ENCODE measurements at places on chromosomes 4 and X.

- no peak for DNase-seq
Measured at GRCh38 chr4:8108261-8108660, 50.4 kb downstream of the ABLIM2 start.

- peak; percentile 94 for DNase-seq
Measured at GRCh38 chr4:164383358-164384220, 370.3 kb upstream of the SMIM31 start.

DNA sequence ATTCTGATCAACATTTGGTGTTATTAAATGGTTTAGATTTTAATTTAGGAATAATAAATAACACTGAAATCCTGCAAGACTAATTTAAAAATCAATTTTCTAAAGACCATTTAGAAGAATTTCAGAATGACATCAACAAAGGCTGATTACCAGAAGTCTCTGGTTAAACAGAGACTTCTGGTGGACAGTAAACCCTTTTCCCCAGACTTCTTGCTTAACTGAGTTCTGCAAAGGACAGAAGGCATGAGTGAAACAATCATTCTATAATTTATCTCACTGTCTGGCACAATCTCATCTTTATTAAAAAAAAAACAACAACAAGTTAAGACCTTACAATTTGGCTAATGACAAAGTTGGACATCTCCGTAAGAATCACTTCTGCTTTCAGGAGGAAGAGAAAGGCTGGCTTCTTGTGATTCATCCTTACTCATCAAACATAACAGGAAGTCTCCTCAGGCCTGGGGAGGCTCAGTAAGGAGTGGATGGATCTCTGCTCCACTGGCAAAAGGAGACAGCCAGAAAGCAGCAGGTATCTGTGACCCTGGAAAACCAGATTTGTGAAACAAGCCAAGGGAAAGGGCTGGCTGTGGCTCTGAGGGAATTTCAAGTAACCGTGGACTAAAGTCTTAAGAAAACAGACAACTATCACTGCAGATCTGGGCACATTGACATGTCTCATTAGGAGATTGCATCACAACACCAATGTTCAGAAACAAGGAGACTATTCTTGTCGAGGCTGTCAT lies 908 bp upstream of the TLR6 start:
- no peak for DNase-seq

DNA sequence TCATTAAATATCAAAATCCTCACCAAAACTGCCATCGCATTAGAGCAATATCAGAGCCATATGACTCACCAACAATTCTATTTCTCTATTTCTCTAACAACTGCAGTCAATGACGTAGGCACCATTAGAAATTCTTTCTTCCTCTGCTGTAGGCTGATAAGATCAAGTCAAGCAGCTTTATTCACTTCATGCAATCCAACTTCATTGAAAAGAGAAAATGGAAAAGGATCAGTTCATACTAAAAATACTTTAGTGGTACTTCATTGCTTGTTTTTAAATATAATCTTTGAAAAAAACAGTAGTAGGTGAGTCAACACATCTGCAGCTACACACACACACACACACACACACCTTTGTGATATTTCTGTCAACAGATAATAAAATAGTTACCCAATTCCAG lies 345.3 kb upstream of the TENM3 start:
- no peak for DNase-seq

- peak; percentile 58 for DNase-seq
Measured at GRCh38 chrX:40083120-40083978, 14.4 kb downstream of the BCOR start.

- DNase-seq = no peak
Measured at GRCh38 chr4:11585506-11585905, 156.8 kb upstream of the HS3ST1 start.

DNA sequence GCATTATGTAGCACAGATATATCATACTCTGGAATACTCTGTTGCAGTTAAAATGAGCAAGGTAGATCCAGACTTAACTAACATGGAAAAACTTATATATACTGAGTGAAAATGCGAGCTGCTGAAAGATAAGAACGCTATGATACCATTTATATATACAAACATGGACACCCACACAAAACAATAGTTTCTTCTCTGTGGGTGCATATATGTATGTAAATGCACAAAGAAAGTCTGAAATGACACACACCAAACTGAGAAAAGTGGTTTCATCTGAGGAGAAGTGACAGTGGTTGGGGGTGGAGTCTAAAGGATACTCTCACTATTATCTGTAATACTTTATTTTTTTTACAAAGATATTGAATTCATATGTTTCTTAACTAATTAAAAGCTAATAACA lies 12.2 kb upstream of the FGF2 start:
- DNase-seq = no peak

DNA sequence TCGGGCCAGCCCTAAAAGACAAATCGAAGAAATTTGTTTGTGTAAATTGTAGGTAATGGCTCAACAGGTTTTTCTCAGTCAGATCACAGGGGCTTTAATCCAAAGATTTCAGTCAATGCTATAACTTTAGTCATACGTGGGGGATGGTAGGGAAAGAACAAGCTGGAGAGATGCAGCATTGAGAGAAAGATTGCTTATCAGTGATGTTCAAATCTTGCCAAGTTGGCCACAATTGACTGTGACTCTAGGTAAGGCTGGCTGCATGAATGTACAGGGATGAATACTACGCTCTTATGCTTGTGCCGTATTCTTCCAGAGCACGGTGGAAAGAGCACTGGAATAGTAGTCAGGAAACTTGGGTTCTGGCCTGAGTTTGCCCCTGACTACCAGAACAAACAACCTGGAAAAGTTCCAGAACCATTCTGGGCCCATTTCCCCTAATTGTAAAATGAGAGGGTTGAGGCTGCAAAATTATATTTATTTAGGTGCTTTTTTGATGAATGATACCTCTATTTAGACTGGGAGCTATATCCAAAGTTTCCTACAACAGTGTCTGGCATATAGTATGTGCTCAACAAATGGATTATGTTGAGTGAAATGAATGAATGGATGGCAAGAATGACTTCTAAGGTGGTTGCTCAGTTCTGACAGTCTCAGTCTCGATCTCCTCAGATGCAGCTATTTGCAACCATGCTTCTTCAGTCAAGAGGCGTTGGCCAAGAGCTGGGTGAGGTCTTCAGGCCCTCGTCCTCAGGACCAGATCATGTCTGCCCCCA lies 44.4 kb downstream of the TSC22D3 start:
- DNase-seq = no peak

- no peak for DNase-seq
Measured at GRCh38 chr4:75144475-75144874, 211.6 kb downstream of the PARM1 start.

- DNase-seq = peak; percentile 12
Measured at GRCh38 chrX:18757956-18758932, 50.8 kb downstream of the PPEF1 start.

- no peak for DNase-seq
Measured at GRCh38 chr4:176981074-176981473, 188.4 kb upstream of the VEGFC start.

DNA sequence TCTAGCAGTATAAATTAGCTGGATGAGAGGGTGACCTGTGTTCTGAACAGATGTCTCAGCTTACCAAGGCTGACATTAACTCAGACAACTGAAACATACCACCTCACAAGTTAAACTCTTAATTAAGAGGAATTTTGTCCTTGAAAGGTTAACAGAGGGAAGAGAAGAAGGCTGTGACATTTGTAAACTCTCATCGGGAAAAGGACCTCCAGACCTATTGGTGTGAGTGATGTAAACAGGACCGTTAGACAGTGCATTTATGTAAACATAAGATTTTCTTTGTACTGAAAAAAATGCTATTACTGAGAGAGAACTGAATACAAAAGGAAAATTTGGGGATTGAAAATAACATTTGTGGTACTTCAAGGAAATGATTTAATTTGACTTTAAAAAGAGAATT lies 308.4 kb upstream of the DIAPH2 start:
- DNase-seq = no peak

DNA sequence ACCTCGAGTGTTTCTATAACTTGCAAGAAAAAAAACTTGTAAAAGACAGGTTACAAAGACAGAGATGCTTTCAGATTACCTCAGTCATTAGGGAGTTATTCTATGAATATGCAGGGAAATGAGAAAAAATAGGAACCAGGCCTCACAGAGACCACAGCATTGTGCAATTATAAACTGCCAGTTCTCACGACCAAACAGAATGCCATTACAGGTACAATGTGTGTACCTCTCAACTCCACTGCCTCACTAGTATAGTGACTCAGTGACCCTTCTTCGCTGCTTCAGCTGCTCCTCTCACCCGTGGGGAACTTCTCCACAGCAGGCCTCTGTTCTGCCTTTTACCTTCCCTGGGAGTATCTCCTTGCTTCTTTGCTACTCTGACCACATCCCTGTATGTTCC lies 2.3 kb upstream of the HTATSF1 start:
- DNase-seq = no peak

GRCh38 chr4:628821-629635 lies 3.7 kb downstream of the PDE6B start:
- DNase-seq = no peak

- no peak for DNase-seq
Measured at GRCh38 chr4:8672486-8672885, 79.9 kb downstream of the CPZ start.

DNA sequence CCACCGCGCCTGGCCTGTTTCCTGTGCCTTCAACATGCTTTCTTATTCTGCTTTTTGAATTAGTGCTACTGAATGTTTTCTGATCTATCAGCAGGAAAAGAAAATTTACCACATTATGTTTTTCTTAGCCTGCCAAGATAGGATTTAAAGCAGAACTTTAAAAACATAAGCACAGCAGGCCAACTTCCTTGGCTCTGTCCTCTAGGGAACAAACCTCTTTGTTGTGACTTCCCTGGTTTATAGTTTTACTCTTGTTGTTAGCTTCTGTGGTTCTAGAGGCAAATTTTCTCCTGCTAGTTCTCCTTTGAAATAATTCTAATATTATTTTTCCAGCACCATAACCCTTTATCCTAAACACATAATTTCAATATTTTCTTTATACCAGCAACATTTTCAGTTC lies 605.1 kb downstream of the ADGRL3 start:
- no peak for DNase-seq

DNA sequence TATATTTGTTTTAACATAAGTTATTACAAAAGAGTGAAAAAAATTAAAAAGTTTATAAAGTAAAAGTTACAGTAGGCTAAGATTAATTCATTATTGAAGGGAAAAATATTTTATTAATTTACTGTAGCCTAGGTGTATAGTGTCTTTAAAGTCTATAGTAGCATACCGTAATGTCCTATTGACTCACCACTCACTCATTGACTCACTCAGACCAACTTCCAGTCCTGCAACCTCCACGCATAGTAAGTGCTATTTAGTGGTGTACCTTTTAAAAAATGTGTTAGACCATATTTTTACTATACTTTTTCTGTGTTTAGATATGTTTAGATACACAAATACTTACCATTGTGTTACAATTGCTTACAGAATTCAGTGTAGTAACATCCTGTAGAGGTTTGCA lies 841.1 kb downstream of the CENPC start:
- DNase-seq = no peak

GRCh38 chrX:1249101-1249887 lies 19.3 kb upstream of the CSF2RA start:
- DNase-seq = peak; percentile 69

DNA sequence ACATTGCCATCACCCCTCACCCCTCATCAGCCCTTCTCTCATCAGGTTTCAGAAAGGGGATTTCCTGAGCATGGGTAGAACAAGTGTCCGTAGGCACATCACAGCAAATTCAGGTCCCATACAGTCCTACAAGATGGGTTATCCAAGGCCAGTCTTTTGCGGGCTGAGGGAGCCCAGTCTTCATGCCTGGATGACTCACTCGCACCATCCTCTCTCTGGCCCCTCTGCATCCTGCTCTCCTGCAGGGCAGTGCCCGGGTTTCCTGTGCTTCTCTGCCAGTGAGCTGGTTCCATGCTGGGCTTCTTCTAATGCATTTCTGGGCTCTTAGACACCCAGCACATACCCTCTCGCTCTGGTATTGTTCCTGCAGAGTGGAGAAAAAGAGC lies 7.3 kb upstream of the INTS6L start:
- no peak for DNase-seq

DNA sequence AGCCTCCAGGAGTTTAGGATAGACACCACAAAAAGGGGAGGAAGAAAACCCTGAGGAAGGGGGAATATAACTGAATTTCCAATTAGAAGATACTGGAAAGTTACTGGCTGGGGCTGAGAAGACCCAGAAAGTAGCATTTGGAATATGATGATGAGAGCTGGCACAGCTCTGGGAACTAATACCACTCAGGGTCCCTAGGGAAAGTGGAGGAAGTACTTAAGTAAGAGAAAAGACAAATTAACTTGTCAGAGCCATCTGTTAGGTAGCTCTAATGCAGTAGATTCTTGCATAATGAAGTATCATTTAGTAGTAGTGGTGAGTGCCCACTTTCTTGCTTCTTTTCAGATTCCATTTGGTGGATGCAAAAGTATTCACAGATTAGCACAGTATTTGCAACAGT lies 90.8 kb upstream of the TSPAN5 start:
- DNase-seq = no peak

- no peak for DNase-seq
Measured at GRCh38 chr4:19063662-19064061, 1042.1 kb upstream of the LCORL start.

GRCh38 chr4:1041147-1041935 lies 29.9 kb downstream of the FGFRL1 start:
- DNase-seq = peak; percentile 70

DNA sequence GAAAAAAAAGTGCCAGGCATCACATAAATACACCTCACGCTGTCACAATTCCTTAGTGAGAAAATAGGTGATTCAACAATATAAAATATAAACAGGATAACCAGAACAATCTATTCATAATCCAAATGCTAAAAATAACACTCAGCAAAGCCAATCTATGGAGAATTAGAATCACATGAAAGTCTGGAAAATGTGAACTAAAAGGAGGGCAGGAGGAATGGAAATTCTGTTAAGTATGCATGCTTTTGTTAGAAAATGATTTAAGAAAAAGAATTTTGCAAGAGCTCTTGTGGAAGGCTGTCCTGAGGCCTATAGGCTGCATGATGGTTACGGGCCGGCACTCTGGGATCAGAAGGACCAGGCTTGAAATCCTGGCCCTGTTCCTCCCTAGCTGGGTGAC lies 70.6 kb upstream of the PROM1 start:
- DNase-seq = no peak

DNA sequence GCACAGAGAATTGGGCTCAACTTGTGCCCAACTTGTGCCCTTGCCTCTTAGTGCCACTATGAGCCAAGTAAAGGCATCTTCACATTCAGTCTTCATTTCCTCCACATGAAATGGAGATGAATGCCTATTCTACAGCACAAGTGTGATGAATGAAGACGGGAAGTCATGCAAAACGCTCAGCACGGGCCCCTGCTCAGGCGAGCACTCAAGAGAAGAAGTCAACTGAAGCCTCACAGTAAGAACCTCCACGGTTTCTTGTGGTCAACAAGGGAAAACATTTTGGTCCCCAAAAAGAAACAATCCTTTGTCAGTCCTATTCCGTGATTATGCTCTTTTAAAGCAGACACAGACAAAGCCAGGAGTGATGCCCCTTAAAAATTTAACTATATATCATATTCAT lies 87.0 kb downstream of the IRF2 start:
- no peak for DNase-seq

DNA sequence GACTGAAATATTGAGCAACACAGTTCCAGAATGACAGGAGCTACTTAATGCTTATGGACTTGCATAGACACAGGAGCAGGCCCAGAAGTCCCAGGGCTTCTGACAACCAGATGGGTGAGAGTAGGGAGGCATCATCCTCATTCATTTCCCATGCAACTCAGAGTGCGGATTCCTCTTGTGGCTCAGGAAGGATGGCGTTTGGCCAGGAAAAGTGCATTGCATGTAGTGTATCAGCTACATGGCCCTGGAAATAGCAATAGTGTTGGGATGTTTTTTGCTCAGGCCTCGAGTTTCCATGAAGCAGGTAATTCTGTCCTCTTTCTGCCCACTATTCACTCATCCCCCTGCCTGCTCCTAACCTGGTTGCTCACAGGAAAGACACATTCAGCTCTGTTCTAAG lies 136.6 kb downstream of the PDGFRA start:
- no peak for DNase-seq
